ENCODE measurements at places on chromosomes 13 and 19.

- DNase-seq: no peak
Measured at GRCh38 chr13:106210324-106210723, 325.1 kb downstream of the EFNB2 start.

GRCh38 chr19:56269348-56269747, 3.2 kb upstream of the EDDM13 start:
- no peak for DNase-seq

GRCh38 chr19:14940266-14940665, 1.0 kb upstream of the OR7C2 start:
- DNase-seq: no peak

- no peak for DNase-seq
Measured at GRCh38 chr19:2330255-2330631, 1.8 kb downstream of the SPPL2B start.

- no peak for DNase-seq
Measured at GRCh38 chr13:97018029-97018819, 23.9 kb upstream of the OXGR1 start.

Data from T-helper 17 cell (primary cell).